ENCODE measurements at places on chromosomes 1 and 21.

- DNase-seq, result no peak
Observed at GRCh38 chr1:91742848-91743292, 143.1 kb downstream of the TGFBR3 start.

- no peak for DNase-seq
Observed at GRCh38 chr1:80113168-80114038, 1106.9 kb upstream of the ADGRL4 start.

DNA sequence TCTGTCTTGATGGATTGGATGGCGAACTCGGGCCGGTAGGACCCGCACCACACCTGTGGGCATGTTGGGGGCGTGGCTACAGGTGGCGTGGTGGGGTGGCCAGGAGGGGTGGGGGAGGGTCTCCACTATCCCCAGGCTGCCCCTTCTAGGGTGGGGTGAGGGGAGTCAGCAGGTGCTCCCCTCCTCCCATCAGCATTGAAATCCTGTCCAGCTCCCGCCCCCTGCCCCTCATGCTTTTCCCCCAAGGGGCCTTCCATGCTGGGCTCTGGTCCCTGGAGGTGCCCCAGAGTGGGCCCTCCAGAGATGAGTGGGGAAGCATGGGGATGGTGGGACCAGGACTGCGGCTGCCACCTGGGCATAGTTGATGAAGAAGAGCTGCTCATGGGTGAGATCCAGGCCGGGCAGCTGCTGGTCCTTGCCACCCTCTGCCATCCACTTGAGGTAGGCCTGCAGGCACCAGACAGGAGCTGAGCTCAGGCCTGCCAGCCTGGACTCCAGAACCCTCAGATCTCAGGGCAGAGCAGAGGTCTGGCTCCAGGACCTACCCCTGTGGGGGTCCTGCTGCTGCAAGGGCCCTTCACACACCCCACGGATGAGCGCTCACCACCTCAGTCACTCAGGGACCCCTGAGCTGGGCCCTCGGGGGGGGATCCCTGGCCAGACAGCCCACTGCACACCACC lies 5.1 kb downstream of the PRXL2B start:
- no peak for DNase-seq

- no peak for DNase-seq
Observed at GRCh38 chr21:28826569-28826968, 166.1 kb downstream of the LTN1 start.

- DNase-seq, result no peak
Observed at GRCh38 chr21:15023776-15024175, 41.0 kb downstream of the NRIP1 start.

DNA sequence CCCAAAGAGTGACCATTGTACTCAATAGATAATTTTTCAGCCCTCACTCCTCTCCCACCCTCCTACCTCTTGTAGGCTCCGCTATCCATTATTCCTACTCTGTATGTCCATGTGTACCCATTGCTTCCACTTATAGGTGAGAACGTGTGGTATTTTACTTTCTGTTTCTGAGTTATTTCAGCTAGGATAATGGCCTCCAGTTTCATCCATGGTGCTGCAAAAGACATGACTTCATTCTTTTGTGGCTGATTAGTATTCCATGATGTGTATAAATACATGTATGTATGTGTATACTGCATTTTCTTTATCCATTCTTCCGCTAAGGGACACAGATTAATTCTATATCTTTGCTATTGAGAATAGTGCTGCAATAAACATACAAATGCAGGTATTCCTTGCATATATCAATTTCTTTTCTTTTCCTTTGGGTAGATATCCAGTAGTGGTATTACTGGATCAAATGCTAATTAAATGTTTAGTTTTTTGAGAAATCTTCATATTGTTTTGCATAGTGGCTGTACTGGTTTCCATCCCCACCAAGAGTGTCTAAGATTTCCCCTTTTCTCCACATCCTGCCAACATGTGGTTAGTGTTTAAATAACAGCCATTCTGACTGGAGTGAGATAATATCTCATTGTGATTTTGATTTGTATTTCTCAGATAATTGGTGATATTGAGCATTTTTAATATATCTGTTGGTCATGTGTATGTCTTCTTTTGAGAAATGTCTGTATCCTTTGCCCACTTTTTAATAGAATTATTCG lies 4.9 kb downstream of the LY9 start:
- peak; percentile 45 for DNase-seq

GRCh38 chr1:156727926-156728598 lies at the start of gene METTL25B:
TSS of gene METTL25B (plus strand) at chr1:156728469. CDS start at chr1:156729105, 636 bp downstream.
- DNase-seq, result no peak
